Kidney epithelial cell (primary cell): ENCODE measurements at places on chromosomes 2 and 18.
A peak's percentile ranks its signal among the peaks of the same experiment; 100 is the strongest.

GRCh38 chr2:65431421-65432226, 775 bp downstream of the SPRED2 start:
- DNase-seq, result no peak

- DNase-seq, result no peak
Measured at GRCh38 chr2:170582313-170582712, 132.8 kb upstream of the SP5 start.

DNA sequence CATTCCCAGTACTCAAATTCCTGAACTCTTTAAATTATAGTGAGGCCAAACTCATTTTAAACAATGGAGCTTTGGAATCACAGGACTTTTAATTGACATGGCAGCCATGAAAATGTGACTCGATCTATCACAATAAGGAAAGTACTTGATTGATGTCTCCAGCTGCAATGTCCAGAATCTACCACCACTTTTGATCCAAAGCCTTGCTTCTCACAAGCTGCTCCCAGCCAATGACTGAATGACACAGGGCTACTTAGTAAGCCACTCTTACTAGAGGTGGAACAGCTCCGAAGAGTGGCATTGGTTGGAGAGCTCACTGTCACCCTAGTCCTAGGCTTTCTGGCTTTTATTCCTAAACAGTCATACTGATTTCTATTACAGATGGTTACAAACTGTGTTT, 270.1 kb downstream of the IRS1 start:
- DNase-seq, result no peak

DNA sequence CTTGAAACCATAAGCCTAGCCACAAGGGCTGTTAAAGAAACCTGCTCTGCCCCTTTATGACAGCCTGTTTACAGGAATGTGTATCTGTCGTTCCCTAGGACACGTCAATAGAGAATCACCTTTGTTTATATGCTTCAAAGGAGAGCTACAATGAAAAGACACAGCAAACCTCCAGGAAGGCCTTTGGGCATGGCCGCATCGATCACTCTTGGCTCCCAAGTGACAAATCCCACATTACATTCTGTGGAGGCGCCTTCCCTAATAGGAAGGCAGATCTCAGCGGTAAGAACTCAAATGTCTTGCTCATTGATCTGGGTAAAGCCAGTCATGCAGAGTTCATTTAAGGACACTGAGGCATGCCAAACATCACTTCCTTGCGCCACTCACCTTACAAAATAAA, 26.5 kb downstream of the KIAA2012 start:
- DNase-seq, result no peak

DNA sequence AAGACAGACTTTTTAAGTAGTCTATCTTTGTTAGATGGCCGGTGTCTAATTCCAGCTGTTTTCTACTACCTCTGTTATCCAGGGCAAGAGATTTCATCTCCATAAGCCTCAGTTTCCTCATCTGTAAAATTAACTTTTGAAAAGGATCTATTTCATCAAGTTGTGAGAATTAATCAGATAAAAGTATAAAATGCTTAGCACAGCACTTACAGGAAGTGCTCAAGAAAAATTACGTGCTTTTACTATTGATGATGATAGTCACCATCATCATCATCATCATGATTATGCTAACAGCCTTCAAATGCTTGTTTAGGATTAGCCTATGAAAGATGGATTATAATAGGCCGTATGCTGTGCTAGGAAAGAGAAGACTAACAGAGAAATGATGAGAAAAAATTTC, 76.2 kb downstream of the CYRIA start:
- DNase-seq, result no peak

- DNase-seq, result no peak
Measured at GRCh38 chr2:96507957-96508520, 2.9 kb upstream of the NEURL3 start.

DNA sequence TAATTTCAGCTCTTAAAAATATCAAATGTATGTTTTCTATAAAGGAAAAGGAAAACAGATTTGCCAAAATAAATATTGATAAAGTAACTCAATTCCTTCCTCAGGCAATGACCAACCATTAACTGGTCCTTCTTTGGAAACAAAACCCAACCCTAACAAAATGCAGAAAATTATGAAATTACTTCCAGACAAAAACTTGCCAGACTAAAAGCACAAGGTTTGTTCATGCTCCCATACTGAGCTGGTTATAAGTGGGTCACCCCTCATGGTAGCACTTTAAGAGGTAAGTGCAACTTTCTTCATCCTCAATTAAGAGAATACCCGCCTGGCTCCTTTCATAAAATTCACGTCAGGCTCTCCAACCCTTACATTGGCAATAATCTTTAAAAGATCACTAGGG, 31.1 kb upstream of the TTC32 start:
- DNase-seq, result no peak

- no peak for DNase-seq
Measured at GRCh38 chr2:116200086-116200485, 1614.4 kb upstream of the DDX18 start.

- no peak for DNase-seq
Measured at GRCh38 chr2:98333922-98334321, 12.3 kb upstream of the CNGA3 start.

GRCh38 chr2:109614715-109615636, 812 bp downstream of the SOWAHC start:
- no peak for DNase-seq

GRCh38 chr2:26945991-26946750, 24.3 kb upstream of the MAPRE3 start:
- no peak for DNase-seq

GRCh38 chr2:55099878-55100820, 49.9 kb upstream of the RTN4 start:
- DNase-seq, result no peak

DNA sequence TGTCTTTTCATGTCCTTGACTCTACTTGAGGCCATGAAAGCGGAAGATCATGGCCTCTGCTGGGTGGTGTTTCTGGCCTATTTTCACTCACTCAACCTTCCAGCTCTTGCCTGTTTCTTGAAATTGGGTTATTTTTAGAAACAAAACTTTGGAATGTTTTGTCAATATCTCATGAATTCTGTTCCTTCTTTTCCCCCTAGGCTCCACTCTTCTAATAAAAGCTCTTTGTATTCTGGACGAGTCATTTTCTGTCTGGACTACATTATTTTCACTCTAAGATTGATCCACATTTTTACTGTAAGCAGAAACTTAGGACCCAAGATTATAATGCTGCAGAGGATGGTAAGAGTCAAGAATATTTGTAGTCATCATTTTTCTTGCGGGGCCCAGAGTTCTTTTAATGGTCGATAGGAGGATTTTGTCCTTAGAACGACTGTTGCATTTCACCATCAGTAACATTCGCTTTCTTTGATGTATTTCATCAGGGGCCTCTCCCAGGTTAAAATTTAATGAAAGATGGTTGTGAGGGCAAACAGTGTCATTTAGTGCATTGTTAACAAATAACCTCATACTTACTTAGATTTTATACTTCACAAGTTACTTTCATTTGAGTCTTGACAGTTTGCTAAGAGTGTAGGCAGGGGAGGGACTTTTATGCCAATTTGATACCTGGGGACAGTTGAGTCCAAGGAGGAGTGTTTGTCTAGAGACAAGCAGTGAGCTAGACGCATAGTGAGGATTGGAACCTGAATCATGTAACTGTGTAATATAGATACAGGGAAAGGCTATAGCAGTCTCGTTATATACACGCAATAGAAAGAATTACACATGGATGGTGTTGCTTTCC, 64.6 kb downstream of the TRPM8 start:
- peak; percentile 55 for DNase-seq

DNA sequence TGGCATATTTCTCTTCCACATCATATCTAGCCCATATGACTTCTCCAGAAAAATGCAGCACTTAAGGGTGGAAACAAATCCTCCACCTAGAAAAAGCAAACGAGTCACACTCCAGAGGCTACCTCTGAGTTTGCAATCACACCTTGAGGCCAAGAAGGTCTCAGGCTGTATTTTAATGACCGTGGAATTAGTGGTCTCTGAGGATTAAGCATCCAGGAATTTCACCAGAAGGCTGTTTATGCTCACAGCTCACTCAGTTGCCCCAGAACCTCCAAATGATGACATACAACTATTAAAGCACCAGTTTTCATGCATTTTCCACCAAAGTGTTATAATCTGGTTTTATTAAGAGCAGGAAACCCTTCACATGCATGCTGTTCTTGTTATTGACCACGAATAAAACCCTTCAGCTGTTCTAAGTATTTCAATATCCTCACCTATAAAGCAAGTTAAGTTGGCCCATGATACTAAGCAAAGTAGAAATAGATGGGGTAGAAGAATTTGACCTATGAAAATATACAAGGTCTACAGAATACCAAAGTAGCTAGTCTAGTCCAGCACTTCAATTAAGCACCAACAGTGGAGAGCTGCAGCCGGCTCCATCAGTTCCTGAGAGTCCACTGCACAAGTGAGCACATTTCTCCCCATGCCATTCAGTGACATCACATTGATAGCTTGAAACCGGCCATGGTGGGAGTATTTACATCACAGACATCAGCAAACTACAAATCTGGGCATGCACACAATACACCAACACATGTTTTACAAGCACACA, 39.5 kb upstream of the SLC14A1 start:
- no peak for DNase-seq

GRCh38 chr2:175030380-175031271, 25.4 kb upstream of the CHN1 start:
- no peak for DNase-seq

- no peak for DNase-seq
Measured at GRCh38 chr2:237886685-237887481, 27.5 kb downstream of the RAMP1 start.

GRCh38 chr18:74146756-74147155, 878 bp downstream of the FBXO15 start:
- DNase-seq, result no peak

GRCh38 chr18:27901424-27902226, 275.3 kb downstream of the CDH2 start:
- no peak for DNase-seq

- no peak for DNase-seq
Measured at GRCh38 chr2:143530758-143531157, 401.5 kb downstream of the ARHGAP15 start.

DNA sequence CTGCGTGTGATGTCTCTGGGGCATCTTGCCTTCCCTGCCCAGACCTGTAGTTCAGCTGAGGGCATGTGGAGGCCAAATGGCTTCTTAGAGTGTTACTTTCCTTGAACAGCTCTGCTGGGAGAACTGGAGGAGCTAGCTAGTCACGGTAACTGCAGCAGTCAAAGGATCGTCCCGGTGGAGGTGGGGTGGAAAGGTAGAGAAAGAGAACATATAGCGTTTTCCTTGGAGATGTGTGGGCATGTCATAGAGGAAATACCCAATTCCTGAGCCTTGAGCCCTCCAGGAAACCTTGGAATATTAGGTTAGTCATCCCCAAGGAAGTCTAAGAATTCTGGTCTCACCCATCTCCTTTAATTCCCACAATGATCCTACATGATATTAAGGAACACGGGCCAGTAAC, 33.5 kb upstream of the IL37 start:
- DNase-seq, result no peak

- DNase-seq, result no peak
Measured at GRCh38 chr2:142220239-142220638, 89.4 kb upstream of the LRP1B start.

DNA sequence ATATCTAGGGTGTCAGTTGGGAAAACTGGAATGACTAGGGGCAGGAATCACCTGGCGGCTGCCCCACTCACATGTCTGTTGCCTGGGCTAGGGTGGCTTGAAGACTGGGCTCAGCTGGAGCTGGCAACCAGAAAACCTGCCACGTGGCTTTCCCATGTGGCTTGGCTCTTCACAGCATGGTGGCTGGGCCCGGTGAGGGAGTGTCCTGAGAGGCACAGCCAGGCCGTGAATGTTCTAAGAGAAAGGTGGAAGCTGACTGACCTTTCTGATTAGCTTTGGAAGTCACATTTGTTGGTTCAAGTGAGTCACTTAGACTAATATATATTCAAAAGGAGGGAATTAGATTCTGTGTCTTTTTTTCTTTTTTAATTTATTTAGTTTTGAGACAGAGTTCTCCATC, 22.7 kb downstream of the SP5 start:
- no peak for DNase-seq

- DNase-seq, result no peak
Measured at GRCh38 chr18:77165503-77166188, 33.1 kb upstream of the MBP start.

GRCh38 chr2:170368370-170368769, 190.4 kb downstream of the MYO3B start:
- DNase-seq, result no peak

DNA sequence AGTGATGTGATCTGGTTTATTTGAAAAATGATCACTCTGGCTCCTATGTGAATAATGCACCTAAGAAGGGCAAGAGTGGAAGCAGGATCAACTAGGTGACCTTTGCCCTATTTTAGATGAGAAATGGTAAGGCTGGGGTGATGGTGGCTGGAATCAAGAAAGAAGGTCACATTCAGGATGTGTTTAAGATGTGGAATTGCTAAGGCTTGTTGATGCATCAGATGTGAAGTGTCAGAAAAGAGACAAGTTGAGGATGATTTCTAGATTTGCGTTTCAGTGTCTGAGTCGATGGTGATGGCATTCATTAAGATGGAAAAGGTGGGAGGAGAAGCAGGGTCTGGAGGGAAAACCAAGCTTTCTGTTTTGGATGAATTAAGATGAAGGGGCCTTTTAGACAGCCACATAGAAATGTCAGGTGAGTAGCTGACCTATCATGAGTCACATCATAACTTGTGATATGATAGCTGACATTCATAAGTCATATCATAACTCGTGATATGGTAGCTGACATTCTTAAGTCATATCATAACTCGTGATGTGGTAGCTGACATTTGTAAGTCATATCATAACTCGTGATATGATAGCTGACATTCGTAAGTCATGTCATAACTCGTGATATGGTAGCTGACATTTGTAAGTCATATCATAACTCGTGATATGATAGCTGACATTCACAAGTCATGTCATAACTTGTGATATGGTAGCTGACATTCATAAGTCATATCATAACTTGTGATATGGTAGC, 101.2 kb upstream of the SEC11C start:
- no peak for DNase-seq

DNA sequence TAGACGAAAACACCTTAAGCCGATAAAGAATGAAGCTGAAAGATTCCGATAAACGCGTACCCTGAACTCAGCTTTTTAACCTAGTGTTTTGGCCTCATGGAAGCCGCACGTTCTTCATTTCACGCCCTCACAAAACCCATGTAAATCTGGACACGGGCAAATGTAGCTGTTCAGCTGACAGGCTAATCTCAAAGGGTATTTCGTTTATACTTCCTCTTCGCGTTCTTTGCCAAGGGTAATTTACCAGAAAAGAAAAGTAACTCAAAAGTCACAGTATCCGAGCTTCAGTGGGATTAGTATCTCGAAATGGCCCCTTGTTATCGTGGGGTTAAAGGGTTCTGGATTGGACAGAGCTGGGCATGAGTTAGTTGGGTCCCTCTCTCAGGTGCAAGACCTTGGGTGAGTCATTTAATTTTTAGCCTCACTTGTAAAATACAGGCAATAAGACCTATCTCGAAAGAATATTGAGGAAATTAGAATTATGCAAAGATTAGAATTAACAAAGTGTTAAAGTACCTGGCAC, 22.0 kb upstream of the STPG4 start:
- no peak for DNase-seq
